Neuronal stem cell (in vitro differentiated cells): ENCODE measurements at places on chromosomes 13 and 19.

- no peak overlapping the region for H3K4me3 ChIP-seq
- no peak overlapping the region for H3K27ac ChIP-seq
- DNase-seq = no peak
- H3K4me1 ChIP-seq = no peaks in the 10 kb centered on the region
- no peaks in the 10 kb centered on the region for H3K27me3 ChIP-seq
Measured at GRCh38 chr19:13712767-13713201, 51.5 kb upstream of the MRI1 start.

DNA sequence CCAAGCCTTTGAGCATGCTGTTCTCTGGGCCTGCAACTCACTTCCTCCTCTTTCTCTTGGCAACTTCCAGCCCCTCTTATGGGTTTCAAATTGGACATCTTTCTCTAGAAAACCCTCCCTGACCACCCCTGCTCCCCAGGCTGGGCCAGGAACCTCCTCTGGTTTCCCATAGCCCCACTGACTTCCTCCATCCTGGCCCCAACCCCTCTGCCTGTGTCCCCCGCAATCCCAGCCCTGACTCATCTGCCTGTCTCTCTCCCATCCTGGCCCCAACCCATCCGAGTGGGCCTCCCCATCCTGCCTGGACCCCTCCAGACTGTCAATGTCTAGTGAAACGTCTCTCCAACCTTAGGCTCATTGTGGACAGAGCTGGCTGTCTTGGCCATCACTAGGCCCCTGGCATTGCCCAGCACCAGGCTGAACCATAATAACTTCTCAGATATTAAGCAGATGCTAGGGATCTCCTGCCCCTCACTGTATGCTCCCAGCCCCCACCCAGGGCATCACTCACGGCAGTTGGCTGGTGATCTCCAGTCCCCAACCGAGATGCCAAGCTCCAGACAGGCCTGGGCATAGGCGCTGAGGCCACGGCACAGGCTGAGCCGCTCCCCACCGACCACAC lies 16.8 kb downstream of the FCGBP start:
- no peak overlapping the region for H3K27ac ChIP-seq
- H3K4me1 ChIP-seq = no peaks in the 10 kb centered on the region
- no peak for DNase-seq
- H3K27me3 ChIP-seq = no peaks in the 10 kb centered on the region

GRCh38 chr19:517721-518597 lies 10.7 kb downstream of the TPGS1 start:
- peaks cover 14% of the 10 kb centered on the region for H3K36me3 ChIP-seq
- peaks cover 5% of the 10 kb centered on the region for H3K4me1 ChIP-seq
- DNase-seq = peak; percentile 50
- H3K27me3 ChIP-seq = peaks cover 2% of the 10 kb centered on the region
- H3K27ac ChIP-seq = no peak overlapping the region
- H3K4me3 ChIP-seq = no peak overlapping the region

GRCh38 chr19:50647879-50648615 lies 1.2 kb upstream of the C19orf81 start:
- no peak for DNase-seq
- no peaks in the 10 kb centered on the region for H3K36me3 ChIP-seq
- no peak overlapping the region for H3K27ac ChIP-seq
- peaks cover 3% of the 10 kb centered on the region for H3K27me3 ChIP-seq

- no peaks in the 10 kb centered on the region for H3K27me3 ChIP-seq
- DNase-seq = no peak
- peaks cover 11% of the 10 kb centered on the region for H3K4me1 ChIP-seq
- no peak overlapping the region for H3K27ac ChIP-seq
Measured at GRCh38 chr19:48968813-48969218, 3.7 kb downstream of the FTL start.

GRCh38 chr19:34793565-34793964 lies 20.6 kb upstream of the ZNF599 start:
- DNase-seq = no peak
- no peak overlapping the region for H3K27ac ChIP-seq
- no peak overlapping the region for H3K4me3 ChIP-seq

GRCh38 chr19:31283701-31284100 lies 65.5 kb downstream of the TSHZ3 start:
- no peak overlapping the region for H3K27ac ChIP-seq
- no peak overlapping the region for H3K4me3 ChIP-seq
- H3K4me1 ChIP-seq = no peaks in the 10 kb centered on the region
- H3K36me3 ChIP-seq = no peaks in the 10 kb centered on the region

GRCh38 chr19:15436012-15436825 lies 13.5 kb downstream of the WIZ start:
- H3K27ac ChIP-seq = no peak overlapping the region
- DNase-seq = no peak
- no peaks in the 10 kb centered on the region for H3K27me3 ChIP-seq
- H3K4me1 ChIP-seq = peaks cover 2% of the 10 kb centered on the region

GRCh38 chr13:20497006-20497775 lies 28.5 kb downstream of the CRYL1 start:
- H3K4me3 ChIP-seq = no peak overlapping the region
- no peaks in the 10 kb centered on the region for H3K4me1 ChIP-seq
- H3K27ac ChIP-seq = no peak overlapping the region

DNA sequence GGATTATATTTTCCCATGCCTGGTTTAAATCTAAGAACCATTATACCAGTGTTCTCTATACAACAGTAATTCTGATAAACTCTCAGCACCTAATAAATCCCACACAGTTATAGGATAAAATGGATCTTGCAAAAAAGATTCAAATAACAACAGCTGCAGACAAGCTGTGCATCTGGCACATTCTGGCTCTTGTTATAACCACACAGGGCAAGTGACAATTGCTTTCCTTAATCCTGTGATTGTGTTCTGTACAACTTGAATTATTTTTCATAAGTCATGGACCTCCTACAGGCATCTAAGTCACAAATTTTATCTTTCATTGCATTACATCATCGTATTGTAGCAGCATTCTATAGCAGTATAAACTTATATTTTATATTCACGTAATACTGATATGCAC lies 948.3 kb downstream of the SLITRK1 start:
- no peak overlapping the region for H3K4me3 ChIP-seq
- no peak overlapping the region for H3K27ac ChIP-seq
- no peaks in the 10 kb centered on the region for H3K36me3 ChIP-seq
- DNase-seq = no peak
- H3K27me3 ChIP-seq = no peaks in the 10 kb centered on the region
- no peaks in the 10 kb centered on the region for H3K4me1 ChIP-seq

DNA sequence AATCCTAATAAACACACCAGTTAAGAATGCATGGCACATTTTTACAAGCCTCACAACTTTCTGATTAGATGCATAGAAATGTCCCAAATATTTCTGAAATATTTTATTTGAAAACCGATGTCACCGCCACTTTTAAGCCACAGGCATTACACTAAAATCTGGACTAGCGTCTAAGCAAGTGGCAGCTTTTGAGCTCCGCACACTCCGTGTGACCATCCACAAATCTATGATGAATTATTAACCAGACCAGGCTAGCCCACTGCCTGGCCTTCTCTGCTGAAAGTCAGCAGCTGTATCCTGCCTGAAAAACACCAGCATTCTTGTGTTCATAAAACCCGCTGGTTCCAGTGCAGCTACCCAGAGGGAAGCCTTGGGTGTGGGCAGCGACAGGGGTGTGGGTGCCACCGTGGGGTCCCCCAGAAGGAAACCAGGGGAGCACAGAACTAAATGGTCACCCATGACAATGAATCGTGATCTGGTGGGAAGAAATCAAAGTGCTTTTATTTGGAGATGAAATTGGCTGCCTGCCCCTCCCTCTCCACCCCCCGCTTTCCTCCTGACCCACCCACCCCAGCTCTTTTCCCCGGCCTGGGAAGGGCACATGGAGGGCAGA lies 13.8 kb downstream of the RASA3 start:
- H3K27ac ChIP-seq = no peak overlapping the region
- peaks cover 18% of the 10 kb centered on the region for H3K36me3 ChIP-seq
- no peak overlapping the region for H3K4me3 ChIP-seq
- no peaks in the 10 kb centered on the region for H3K27me3 ChIP-seq

DNA sequence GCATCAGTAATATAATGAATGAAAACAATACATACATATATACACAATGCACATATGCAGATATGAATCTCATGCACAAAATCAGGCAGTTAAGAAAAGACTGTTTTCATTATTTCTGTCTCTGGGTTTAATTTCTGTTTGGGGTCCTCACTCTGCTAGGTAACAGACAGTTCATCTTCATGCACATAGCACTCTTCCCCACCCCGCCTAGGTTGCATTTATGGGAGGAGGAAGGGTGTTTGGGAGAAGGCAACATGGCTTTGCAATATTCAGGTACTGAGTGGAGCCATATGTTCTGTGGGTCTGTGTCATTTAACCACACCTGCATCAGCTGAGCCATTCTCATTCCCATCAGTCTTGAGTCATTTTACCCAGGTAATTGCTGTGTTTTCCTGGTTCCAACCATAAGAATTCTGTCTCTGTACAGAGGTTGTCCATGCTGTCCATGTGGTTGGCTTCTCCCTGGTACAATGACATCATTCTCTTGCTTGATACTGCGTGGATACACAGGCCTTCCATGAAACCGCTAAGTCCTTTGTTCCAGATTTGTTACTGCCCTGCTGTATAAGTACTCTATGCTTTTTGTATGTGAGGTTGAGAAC lies 45.3 kb downstream of the RFC3 start:
- H3K27ac ChIP-seq = no peak overlapping the region
- H3K4me1 ChIP-seq = no peaks in the 10 kb centered on the region
- H3K36me3 ChIP-seq = peaks cover 25% of the 10 kb centered on the region

DNA sequence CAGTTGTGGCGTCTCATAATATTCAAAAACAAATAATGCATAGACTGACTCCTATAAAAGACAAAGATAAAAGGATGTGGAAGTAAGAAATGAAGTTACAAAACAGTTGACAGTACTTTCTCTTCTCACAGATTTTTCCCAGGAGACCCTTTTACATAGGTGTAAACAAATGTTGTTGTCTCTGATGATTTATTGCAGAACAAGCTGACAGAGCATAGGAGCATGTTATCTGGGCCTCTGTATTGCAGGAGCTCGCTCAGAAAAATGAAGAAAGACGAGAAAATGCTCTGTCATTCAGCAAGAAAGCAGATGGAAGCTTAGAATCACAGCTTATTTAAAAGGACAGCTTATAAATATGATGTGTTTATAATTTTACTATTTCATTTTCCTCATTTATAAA lies 353.6 kb upstream of the GPC6 start:
- DNase-seq = no peak
- H3K36me3 ChIP-seq = no peaks in the 10 kb centered on the region
- H3K4me3 ChIP-seq = no peak overlapping the region

- H3K27ac ChIP-seq = peak overlapping the region; percentile 69
- no peaks in the 10 kb centered on the region for H3K36me3 ChIP-seq
- H3K4me3 ChIP-seq = no peak overlapping the region
- H3K27me3 ChIP-seq = no peaks in the 10 kb centered on the region
- H3K4me1 ChIP-seq = peaks cover 12% of the 10 kb centered on the region
Measured at GRCh38 chr19:48501494-48502349, 9.9 kb downstream of the LMTK3 start.

DNA sequence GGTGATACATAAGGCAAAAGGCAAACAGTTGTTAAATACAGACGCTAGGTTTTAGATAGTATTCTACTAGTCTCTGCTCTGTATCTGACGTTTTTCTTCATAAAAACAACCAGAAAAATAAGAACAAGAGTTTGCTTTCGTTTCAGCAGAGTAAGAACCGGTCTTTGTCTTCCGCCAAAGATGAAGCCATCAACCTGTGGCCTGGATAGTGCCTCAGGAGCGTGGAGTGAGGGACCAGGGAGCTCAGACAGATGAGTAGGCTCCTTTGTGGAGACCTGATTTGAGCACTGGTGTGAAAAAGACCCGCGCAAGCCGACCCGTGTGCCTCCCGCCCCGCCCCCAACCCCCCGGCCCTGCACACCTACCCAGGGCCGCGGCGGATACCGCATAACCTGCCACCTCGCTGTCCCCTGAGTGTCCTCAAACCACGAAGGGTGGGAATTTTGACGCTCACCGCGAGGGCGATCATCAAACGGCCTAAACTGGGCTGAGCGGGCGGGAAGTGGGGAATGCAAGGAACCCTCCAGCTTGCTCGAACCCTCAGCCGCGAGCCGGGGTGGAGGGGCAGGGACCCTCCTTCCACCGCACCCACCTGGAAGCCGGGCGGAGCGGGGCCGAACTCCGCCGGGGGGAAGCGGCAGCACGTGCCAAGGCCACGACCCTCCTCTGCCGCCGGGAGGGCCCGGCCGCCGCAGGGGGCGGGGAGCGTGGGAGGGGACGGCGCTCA lies 866 bp upstream of the LMO7 start:
- H3K4me1 ChIP-seq = peaks cover 6% of the 10 kb centered on the region
- peaks cover 29% of the 10 kb centered on the region for H3K27me3 ChIP-seq
- no peaks in the 10 kb centered on the region for H3K36me3 ChIP-seq
- H3K27ac ChIP-seq = no peak overlapping the region
- no peak for DNase-seq
- H3K4me3 ChIP-seq = peak overlapping the region; percentile 69

GRCh38 chr19:41843371-41843770 lies 1.1 kb downstream of the LYPD4 start:
- no peaks in the 10 kb centered on the region for H3K4me1 ChIP-seq
- H3K36me3 ChIP-seq = no peaks in the 10 kb centered on the region
- DNase-seq = no peak
- no peak overlapping the region for H3K4me3 ChIP-seq
- H3K27ac ChIP-seq = no peak overlapping the region

- H3K4me3 ChIP-seq = no peak overlapping the region
- H3K4me1 ChIP-seq = no peaks in the 10 kb centered on the region
- DNase-seq = no peak
- no peaks in the 10 kb centered on the region for H3K27me3 ChIP-seq
- peaks cover 16% of the 10 kb centered on the region for H3K36me3 ChIP-seq
Measured at GRCh38 chr13:99276706-99277105, 18.5 kb upstream of the GPR18 start.

DNA sequence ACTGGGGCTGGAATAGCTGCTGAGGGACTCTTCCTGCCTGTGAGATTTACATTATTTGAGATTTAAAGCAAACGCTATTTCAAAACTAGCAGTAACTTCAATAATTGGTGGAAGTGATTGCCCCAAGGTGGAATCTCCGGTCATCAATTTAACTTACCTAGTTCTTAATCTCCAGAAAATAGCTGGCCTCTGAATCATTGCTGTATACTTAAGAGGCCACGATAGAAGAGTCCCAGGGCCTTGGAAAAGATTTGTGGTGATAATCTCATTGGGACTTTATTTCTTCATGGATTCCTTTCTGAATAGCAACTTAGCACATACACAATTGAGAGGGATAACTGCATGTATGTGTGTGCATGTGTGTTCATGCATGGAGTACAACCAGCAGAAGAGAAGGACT lies 120.2 kb downstream of the DNAJC15 start:
- no peaks in the 10 kb centered on the region for H3K27me3 ChIP-seq
- no peaks in the 10 kb centered on the region for H3K36me3 ChIP-seq
- no peak overlapping the region for H3K27ac ChIP-seq
- H3K4me1 ChIP-seq = no peaks in the 10 kb centered on the region
- no peak for DNase-seq

GRCh38 chr13:36913463-36913862 lies 6.6 kb downstream of the SMAD9 start:
- no peak overlapping the region for H3K27ac ChIP-seq
- no peaks in the 10 kb centered on the region for H3K36me3 ChIP-seq
- H3K4me1 ChIP-seq = peaks cover 18% of the 10 kb centered on the region
- no peaks in the 10 kb centered on the region for H3K27me3 ChIP-seq
